ENCODE measurements at places on chromosomes 5 and 9. TPM values are rescaled to one million over a fixed set of nuclear protein-coding genes. Genes with fewer than 3 reads are reported as not detected.

Gene IL5
- total RNA-seq: not detected

Gene FGF10
- not detected for total RNA-seq

Gene KCNT1
- total RNA-seq: 0.28 TPM

Gene IFNA21
- total RNA-seq: not detected

DNA sequence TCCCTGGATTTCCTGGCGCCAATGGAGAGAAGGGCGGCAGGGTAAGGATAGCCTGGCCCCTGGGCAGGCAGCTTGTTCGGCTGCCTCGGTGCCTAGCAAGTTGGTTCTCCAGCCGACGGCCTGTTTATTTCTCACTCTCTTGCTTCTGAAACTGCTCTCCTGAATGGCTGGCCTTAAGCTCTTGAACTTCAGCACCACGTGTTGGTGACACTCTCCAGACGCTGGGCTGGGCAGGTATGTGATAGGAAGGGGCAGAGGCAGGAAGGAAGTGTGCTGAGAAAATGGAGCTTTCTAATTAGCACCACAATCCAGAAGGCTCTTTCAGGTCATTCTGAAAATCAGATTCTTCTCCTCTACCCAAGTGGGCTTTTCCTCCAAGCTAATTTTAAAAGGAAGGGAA lies 91.4 kb upstream of the FCN2 start:
- no peaks in the 10 kb centered on the region for H3K36me3 ChIP-seq
- DNase-seq: no peak
- no peak overlapping the region for H3K4me3 ChIP-seq
- no peaks in the 10 kb centered on the region for H3K27me3 ChIP-seq
- no peaks in the 10 kb centered on the region for H3K4me1 ChIP-seq

DNA sequence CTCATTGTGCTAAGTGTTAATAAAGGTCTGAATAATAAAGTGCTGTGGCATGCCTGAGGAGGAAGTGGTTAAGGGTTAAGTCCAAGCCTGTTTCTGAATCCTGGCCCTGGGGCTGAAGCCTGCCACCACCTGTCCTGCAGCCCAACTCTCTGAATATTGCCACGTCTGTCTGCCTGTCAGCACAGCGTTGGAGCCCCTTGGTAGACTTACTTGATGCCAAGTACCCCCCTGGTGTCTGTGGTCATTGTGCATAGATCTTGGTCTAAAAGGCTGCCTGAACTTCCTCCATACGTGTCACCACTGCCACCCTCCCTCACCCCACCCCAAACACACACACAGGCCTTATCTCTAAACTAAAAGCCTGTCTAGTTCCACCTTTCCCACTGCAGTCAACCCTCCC lies 35.4 kb upstream of the SLC2A8 start:
- no peak overlapping the region for H3K4me3 ChIP-seq
- H3K4me1 ChIP-seq: no peaks in the 10 kb centered on the region
- H3K36me3 ChIP-seq: peaks cover 3% of the 10 kb centered on the region
- no peak overlapping the region for H3K27ac ChIP-seq
- DNase-seq: no peak

DNA sequence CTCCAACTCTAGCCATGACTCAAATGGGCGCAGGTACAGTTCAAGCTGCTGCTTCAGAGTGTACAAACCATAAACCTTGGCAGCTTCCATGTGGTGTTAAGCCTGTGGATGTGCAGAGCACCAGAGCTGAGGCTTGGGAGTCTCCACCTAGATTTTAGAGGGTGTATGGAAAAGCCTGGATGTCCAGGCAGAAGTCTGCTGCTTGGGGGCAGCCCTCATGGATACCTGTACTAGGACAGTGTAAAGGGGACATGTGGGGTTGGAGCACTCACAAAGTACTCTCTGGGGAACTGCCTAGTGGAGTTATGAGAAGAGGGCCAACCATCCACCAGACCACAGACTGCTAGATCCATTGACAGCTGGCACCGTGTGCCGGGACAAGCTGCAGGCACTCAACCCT lies 273.5 kb upstream of the ST8SIA4 start:
- H3K36me3 ChIP-seq: no peaks in the 10 kb centered on the region
- H3K27ac ChIP-seq: no peak overlapping the region
- no peak overlapping the region for H3K4me3 ChIP-seq
- no peak for DNase-seq
- no peaks in the 10 kb centered on the region for H3K27me3 ChIP-seq
- H3K4me1 ChIP-seq: peaks cover 13% of the 10 kb centered on the region

- no peaks in the 10 kb centered on the region for H3K36me3 ChIP-seq
- no peaks in the 10 kb centered on the region for H3K27me3 ChIP-seq
- no peaks in the 10 kb centered on the region for H3K4me1 ChIP-seq
- no peak overlapping the region for H3K4me3 ChIP-seq
Observed at GRCh38 chr5:1405539-1406530, 39.4 kb downstream of the SLC6A3 start.

Data from GM23338 (cell line).